ENCODE measurements at places on chromosomes 3 and 15.

- no peaks in the 10 kb centered on the region for H3K27me3 ChIP-seq
- H3K27ac ChIP-seq = no peak overlapping the region
- H3K36me3 ChIP-seq = peaks cover 10% of the 10 kb centered on the region
- no peak for DNase-seq
- H3K4me1 ChIP-seq = peaks cover 9% of the 10 kb centered on the region
- H3K4me3 ChIP-seq = no peak overlapping the region
These were observed 467.7 kb downstream of the GABRG3 start for GRCh38 chr15:27438403-27439375.

GRCh38 chr3:106582151-106582550 lies 713.3 kb upstream of the CBLB start:
- no peak overlapping the region for H3K27ac ChIP-seq
- peaks cover 10% of the 10 kb centered on the region for H3K4me1 ChIP-seq
- H3K27me3 ChIP-seq = no peaks in the 10 kb centered on the region
- H3K4me3 ChIP-seq = no peak overlapping the region

GRCh38 chr3:129185783-129186182 lies 2.1 kb upstream of the CNBP start:
- H3K4me3 ChIP-seq = no peak overlapping the region
- H3K4me1 ChIP-seq = peaks cover 13% of the 10 kb centered on the region
- H3K36me3 ChIP-seq = peaks cover 16% of the 10 kb centered on the region
- H3K27ac ChIP-seq = no peak overlapping the region

- peaks cover 3% of the 10 kb centered on the region for H3K4me1 ChIP-seq
- no peaks in the 10 kb centered on the region for H3K27me3 ChIP-seq
- H3K36me3 ChIP-seq = peaks cover 16% of the 10 kb centered on the region
- no peak overlapping the region for H3K4me3 ChIP-seq
- H3K27ac ChIP-seq = peak overlapping the region; percentile 68
- DNase-seq = no peak
These were observed 208.9 kb upstream of the TPM1 start for GRCh38 chr15:62833646-62834045.

- H3K27me3 ChIP-seq = peaks cover 8% of the 10 kb centered on the region
- peaks cover 17% of the 10 kb centered on the region for H3K4me1 ChIP-seq
- DNase-seq = peak; percentile 28
- H3K36me3 ChIP-seq = peaks cover 50% of the 10 kb centered on the region
These were observed 72.9 kb upstream of the NDN start for GRCh38 chr15:23760024-23760423.

DNA sequence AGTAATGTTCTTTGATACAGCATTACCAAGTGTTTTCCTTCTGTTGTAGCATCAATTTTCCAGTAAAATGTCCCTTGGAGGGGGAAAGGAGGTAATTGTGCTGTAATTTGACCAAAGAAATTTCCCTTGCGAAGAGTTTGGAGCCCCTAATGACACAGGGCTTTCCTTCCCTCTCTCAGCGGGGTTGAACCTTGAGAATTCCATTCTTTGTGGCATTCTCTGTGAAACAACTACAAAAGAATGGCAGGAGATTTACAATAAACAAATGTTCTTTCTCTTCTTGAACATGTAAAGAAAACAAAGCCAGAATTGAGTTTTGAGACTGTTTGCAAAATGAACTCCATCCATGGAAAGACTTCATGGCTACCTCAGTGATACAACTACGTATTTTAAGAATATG lies 53.4 kb downstream of the SIDT1 start:
- H3K27me3 ChIP-seq = 0 out of 2 replicates have a peak, but pooled peaks cover under 1% of the 10 kb centered on the region
- H3K4me1 ChIP-seq = peaks cover 30% of the 10 kb centered on the region
- H3K4me3 ChIP-seq = no peak overlapping the region
- no peaks in the 10 kb centered on the region for H3K36me3 ChIP-seq

DNA sequence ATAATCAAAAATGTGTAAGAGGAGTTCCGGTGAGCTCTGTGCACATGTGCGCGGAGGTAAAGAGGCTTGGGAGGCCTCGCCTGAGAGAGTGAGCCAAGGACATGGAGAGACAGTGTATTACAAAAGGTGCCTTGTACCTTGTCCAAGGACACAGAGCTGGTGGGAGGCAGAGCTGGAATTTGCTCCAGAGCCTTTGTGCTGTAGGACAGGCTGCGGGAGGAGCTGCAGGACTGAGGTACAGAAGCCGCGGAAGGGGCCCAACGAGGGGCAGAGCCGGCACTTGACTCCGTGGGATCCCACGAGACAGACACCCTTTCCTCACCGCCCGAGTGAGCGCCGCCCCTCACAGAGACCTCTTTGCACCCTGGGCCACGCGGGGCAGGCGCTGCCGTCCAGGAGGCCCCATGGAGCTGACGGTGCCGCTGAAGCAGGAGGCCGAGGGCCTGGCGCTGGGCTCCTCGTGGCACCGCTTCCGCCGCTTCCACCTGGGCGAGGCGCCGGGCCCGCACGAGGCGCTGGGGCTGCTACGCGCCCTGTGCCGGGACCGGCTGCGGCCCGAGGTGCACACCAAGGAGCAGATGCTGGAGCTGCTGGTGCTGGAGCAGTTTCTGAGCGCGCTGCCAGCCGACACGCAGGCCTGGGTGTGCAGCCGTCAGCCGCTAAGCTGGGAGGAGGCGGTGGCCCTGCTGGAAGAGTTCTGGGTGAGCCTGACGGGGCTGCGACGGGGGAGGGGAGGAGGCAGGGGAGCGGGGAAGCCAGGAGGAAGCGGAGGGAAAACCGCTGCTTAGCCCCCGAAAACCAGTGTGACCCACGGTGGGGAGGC lies 68.7 kb downstream of the SLTM start:
- H3K36me3 ChIP-seq = peaks cover 6% of the 10 kb centered on the region
- no peak overlapping the region for H3K27ac ChIP-seq
- peaks cover 9% of the 10 kb centered on the region for H3K4me1 ChIP-seq

DNA sequence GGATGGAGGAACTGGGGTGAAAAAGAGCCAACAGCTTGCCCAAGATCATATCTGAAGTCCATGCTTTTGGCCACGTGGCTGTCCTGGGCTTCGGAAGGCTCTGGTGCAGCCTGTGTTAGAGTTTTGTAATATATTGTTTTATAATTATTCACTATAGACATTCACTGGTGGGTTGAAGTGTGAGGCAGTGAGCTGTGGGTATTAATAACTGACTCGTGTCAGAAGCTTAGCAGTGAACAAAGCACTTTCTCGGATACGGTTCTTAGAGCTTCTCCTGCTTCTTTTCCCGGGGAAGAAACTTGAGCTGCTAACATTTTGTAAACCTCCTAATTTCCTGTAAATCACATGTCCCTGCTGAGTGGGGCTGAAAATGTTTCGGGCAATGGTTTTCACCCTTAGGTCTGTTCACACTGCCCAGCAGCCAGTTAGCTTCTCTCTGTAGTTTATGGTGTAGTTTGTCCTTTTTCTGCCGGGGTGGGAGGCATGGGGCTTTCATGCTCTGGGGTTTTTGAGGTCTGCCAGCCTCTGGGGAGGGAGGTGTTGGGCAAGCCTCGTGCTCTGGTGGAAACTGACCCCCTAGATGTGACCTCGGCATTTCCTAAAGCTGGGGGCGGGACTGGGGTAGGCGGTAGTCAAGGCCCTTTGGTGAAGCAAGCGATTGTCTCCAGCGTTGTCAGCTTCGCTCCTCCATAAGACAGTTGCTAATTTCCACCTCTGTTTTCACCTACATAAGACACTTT lies 1.7 kb downstream of the MRAS start:
- H3K27me3 ChIP-seq = peaks cover 15% of the 10 kb centered on the region
- peak overlapping the region; percentile 9 for H3K4me3 ChIP-seq
- H3K4me1 ChIP-seq = peaks cover 17% of the 10 kb centered on the region

DNA sequence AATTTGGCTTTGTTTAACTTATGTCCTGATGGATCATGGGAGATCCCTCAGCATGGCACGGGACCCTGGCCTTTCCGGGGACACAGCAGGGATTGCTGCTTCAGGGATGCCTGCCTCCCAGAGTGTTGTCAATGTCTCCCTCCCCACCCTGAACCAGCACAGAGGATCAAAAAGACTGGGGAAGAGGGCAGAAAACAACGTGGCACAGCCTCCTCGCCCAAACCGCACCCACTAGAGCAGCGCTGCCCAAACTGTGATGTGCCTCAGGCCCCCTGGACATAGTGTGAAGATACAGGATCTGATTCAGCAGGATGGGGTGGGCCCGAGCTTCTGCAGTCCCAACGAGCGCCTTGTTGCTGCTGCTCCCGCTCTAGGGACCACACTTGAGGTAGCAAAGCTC lies 34.5 kb downstream of the SLC6A20 start:
- H3K27me3 ChIP-seq = peaks cover 6% of the 10 kb centered on the region
- H3K4me3 ChIP-seq = no peak overlapping the region
- H3K36me3 ChIP-seq = no peaks in the 10 kb centered on the region

GRCh38 chr3:12286927-12287726 lies 1.7 kb upstream of the PPARG start:
- H3K27ac ChIP-seq = no peak overlapping the region
- peak overlapping the region; percentile 65 for H3K4me3 ChIP-seq
- peaks cover 67% of the 10 kb centered on the region for H3K27me3 ChIP-seq
- DNase-seq = peak; percentile 53

- H3K27ac ChIP-seq = no peak overlapping the region
- DNase-seq = no peak
- H3K36me3 ChIP-seq = peaks cover 42% of the 10 kb centered on the region
- H3K4me3 ChIP-seq = no peak overlapping the region
These were observed 26.1 kb downstream of the SEC61A1 start for GRCh38 chr3:128078322-128078721.

DNA sequence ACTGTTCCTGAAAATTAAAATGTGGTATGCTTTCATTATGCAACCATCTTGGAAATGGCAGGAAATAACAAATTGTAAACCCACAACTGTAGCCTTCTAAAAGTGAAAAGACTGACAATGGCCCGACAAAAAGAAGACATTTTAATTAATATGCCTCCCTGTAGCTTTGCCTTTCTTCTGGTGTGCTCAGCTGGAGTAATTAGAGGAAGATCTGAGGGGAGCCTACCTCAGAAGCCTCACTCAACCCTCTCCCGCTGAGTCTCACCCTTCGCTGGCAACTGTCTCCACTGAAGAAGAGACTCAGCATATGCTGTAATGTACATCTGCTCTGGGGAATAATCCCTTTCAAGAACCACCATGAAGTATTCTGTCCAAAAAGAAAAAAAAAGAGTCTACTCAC lies 104.7 kb upstream of the SETMAR start:
- DNase-seq = no peak
- H3K27ac ChIP-seq = no peak overlapping the region
- H3K4me3 ChIP-seq = no peak overlapping the region
- peaks cover 12% of the 10 kb centered on the region for H3K4me1 ChIP-seq

DNA sequence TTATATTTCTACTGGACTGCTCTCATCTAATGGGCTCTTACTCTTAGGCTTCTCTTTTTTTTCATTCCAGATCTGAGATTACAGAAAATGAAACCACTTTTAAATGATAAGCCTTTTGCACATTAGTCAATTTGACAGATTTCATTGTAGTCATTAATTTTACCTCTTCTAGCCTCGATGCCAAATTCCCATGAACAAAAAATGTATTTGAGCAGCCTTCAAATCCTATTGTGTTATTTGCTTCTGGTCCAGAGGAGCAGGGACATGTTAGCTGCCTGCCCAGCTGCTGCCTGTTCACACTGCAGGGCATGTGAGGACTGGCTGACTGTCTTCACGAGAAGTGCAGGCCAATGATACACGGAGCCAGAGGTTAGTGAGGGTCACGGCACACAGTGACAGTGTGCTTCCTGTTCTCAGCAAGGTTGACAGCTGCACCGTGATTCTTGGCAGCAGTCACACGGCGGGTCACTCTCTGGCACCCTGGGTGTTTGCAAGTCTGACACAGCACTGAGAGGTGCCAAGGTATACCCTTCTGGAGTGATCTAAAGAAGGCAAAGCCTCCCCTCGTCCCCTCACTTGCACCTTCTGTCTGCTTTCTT lies 40.8 kb downstream of the KAT2B start:
- no peaks in the 10 kb centered on the region for H3K27me3 ChIP-seq
- no peak overlapping the region for H3K4me3 ChIP-seq
- H3K36me3 ChIP-seq = no peaks in the 10 kb centered on the region
- H3K27ac ChIP-seq = no peak overlapping the region
- H3K4me1 ChIP-seq = peaks cover 14% of the 10 kb centered on the region

DNA sequence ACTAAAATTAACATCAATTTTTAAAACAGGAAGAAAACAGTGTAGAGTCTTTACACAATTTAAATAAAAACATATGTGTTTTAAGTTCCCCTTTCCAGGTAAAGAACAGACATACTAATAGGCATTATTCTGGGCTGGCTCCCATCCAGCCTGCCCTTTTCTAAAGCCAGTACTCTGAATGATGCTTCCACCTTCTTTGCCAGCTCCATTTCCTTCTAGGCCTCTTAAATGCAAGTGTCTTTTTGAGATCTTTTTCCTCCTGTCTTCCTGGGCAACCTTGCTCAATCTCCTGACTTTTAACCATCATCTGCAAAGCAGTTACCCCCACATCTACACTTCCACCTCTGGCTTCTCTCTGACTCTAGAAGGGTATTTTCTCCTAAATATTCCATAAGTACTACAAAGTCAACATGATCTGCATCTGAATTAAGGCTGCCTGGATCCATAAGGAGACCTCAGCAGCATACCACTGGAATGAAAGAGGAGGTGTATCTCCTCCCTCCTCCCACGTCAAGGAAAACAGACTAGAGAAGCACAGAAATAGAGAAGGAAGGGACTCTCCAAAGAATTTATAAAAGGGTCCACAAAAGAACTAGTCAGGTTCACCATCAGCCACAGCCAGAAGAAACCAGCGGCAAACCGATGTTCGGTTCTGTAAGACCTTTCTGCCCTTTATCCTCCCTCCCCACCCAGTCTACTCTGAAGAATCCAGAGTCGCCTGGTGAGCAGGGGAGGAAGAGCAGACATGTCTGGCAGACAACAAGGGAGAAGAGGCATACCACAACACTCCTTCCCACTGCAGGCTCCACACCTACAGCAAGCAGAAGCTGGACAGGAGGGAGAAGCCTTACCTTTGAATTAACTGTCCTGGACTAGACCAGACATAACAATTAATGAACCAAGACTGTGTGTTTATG lies 47.1 kb downstream of the GOLIM4 start:
- H3K4me1 ChIP-seq = peaks cover 27% of the 10 kb centered on the region
- no peaks in the 10 kb centered on the region for H3K27me3 ChIP-seq

DNA sequence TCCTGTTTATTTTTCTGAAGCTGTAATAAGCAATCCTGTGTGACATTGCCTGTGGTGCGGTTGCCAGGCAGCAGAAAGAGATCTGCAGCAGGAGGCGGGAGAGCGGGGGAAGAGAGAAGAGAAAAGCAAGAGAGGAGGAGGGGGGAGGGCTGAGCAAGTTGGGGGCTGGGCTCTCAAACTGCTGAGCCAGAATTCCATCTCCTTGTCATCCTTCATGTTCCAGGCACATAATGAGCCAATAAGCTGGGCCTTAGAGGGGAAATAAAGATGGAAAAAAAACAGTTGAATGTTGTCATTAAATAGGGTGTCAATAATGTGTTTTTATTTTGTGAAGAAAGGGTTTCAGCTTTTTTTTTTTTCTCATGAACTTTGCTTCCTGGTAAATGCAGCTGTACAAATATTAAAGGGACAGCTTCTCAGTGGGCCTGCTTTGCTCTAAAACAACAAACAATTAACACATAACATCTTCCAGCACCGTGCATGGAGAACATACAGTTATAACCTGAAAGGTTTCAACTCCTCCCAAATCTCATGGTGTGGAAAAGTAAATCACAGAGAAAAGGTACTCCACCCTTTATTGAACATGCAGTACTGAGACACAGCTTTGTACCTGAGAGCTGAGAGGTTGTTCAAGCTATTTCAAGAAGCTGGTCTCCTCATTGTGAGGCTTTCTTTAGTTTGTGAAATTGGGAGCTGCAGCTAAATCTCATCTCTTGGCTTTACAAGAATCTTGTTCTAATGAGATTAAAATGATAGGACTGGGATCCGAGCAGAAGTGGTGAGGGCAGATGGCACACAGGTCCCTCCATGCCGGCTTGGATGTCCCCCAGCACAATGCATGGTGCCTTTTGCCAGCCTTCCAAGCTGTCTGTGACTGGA lies 451.1 kb upstream of the KCNMB2 start:
- H3K4me1 ChIP-seq = peaks cover 41% of the 10 kb centered on the region
- H3K36me3 ChIP-seq = no peaks in the 10 kb centered on the region
- no peaks in the 10 kb centered on the region for H3K27me3 ChIP-seq

- peaks cover 40% of the 10 kb centered on the region for H3K36me3 ChIP-seq
- H3K27ac ChIP-seq = no peak overlapping the region
These were observed 23.8 kb downstream of the SEC62 start for GRCh38 chr3:169990431-169990830.
